ENCODE measurements at places on chromosomes 3 and 15. TPM values are rescaled to one million over a fixed set of nuclear protein-coding genes. Genes with fewer than 3 reads are reported as not detected.

DNA sequence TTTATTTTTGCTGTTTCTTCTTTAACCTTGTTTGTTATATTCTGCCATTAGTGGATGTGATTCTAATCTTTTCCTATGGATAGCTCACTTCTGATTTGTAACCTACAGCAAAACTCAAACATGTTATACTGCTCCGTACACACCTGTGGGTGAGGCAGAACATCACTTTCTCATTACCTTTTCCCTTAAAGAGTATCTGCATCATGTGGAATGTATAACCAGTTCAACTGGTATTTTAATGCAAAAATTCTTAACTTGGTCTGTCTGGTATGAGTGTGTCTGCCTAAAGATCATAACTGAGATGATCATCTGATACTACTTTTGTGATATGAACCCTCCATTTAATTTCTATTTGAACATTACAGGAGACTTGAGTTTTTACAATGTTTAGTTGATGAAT, 13.0 kb upstream of the UPK1B start:
- no peak for DNase-seq

- DNase-seq: peak; percentile 33
Observed at GRCh38 chr15:31276596-31277298, 49.9 kb upstream of the KLF13 start.

GRCh38 chr3:56810577-56811545, 9.1 kb upstream of the ARHGEF3 start:
- DNase-seq: no peak

DNA sequence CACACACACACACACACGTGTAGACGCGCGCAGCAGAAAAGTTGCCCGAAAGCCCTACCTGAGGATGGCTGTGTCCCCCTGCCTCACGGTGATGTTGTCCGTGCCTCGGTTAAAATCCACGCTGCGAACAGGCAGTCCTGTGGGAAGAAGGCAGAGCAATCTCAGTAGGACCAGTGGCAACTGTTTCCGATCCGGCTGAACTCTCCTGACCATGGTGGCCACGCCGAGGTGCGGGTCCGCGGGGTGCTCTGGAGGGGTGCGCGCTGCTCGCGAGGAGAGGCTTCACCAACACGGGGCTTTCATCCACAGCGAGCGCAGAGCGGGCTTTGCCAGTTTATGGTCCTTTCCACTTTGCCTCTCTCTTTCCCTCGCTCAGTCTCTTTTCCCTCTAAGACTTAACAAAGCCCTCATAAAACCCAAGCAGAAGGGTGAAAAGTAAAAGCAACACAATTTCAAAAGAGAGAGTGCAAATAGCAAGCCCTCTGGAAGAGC, 422 bp downstream of the LSAMP start:
- no peak for DNase-seq

GRCh38 chr3:177429771-177430170, 232.5 kb upstream of the TBL1XR1 start:
- no peak for DNase-seq

- no peak for DNase-seq
Observed at GRCh38 chr3:120182613-120183511, 88.6 kb upstream of the GSK3B start.

DNA sequence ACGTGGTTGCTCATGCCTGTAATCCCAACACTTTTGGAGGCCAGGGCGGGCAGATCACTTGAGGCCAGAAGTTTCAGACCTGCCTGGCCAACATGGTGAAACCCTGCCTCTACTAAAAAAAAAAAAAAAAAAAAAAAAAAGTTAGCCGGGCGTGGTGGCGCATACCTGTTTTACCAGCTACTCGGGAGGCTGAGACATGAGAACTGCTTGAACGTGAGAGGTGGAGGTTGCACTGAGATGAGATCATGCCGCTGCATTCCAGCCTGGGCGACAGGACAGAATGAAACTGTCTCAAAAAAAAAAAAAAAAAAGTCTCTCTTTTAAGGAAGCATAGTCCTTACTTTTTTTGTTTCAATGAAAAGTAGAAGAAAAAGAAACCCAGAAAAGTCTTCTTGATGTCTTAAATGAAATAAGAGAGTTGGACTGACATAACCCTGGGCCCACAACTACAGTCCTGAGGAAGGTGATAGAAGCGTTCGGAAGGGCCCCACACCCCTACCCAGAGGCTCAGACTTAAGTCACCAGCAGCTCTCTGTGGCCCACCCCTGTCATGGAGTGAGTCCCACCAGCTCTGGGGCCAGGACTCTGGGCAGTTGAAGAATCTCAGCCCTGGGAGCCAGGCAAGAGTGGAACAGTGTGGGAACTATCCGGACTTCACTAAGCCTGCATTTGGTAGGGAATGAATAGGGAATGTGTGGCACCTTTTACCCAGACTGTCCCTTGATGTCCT, 2.6 kb downstream of the NME9 start:
- DNase-seq: no peak

DNA sequence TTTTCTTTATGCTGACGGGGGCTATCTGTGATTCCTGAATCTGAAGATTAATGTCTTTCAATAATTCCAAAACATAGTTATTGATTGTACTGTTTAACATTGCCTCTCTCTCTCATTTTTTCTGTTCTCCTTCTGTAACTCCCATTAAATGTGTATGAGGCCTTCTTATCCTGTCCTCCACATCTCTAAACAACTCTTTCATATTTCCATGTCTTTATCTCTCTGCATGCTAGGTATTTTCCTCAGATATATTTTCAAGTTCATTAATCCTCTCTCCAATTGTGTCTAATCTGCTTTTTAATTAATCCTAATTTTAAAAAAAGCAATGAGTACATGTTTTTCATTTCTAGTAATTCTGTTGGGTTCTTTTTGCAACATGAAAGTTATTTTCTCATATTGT, 173.2 kb downstream of the TLE3 start:
- no peak for DNase-seq

DNA sequence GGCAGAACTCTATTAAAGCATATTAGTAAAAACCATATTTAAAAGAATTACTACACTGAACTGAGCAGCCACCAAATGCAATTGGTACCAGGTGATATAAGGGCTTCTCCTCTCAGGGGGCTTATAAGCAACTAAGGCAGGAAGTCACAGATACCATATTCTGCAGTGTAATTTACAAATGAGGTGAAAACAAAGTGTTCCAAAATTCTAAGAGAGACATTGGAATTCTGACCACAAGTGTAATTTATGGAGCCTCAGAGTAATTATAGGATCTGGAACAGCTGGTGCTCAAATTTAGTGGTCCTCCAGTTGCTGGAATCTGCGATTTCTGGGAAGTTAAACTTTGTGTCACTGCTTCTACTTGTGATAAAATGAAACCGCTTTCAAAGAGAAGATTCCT, 3.1 kb upstream of the NR1I2 start:
- DNase-seq: no peak

GRCh38 chr3:122313281-122313680, 11.8 kb upstream of the CSTA start:
- no peak for DNase-seq

DNA sequence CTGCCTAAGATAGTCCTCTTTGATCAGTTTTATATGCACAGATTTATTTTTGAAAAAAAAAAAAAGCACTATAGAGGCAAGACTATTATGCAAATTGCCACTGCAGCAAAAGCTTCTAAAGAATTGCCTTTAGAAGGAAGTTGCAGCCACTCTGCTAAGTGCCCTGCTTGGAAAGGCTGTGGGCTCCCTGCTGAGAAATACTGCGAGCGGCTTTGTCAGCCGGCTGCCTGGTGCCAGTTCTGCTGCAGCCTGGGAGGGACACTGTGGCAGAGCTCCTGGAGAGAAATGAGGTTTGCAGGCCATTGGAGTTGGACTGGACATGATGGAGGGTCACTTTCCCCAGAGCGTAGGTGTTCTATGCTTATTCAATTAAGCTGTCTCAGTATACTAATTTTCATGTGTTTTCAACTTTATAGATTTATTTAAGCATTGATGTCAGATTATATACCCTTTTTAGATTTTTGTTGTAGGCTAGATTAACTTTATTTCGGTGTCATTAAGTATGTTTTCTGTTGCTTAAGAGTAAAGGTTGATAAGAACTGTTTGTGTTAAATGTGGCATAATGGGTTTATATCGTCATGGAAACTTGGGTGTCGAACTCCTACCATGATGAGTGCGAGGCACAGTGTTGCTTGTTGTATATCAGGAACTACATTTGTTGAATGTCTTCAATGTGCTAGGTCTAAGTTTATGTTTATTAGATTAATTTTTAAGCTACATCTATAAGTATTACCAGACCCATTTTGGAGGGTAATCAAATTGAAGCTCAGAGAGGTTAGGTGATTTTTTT, 6.6 kb downstream of the MAP2K5 start:
- no peak for DNase-seq

GRCh38 chr3:45321607-45322391, 66.6 kb upstream of the LARS2 start:
- no peak for DNase-seq

GRCh38 chr15:70268698-70269251, 171.1 kb upstream of the TLE3 start:
- DNase-seq: no peak

DNA sequence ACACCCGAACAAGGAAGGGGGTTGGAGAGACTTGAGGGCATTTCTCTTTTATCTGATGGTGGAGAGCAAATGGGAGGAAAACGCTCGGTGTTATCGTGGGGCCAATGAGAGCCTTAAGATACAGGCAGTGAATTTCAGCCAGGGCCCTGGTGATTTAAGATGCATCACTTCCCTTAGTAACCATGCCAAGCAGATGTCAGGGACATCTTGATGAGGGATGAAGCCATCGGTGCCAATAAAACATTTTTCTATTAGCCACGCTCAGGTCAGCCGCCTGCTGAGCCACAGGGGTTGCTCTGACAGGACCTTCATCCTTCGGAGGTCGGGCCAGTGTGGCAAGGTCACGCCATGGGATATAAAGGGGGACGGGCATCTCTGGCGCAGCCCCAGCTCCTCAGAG, 10.6 kb downstream of the IQSEC1 start:
- no peak for DNase-seq

DNA sequence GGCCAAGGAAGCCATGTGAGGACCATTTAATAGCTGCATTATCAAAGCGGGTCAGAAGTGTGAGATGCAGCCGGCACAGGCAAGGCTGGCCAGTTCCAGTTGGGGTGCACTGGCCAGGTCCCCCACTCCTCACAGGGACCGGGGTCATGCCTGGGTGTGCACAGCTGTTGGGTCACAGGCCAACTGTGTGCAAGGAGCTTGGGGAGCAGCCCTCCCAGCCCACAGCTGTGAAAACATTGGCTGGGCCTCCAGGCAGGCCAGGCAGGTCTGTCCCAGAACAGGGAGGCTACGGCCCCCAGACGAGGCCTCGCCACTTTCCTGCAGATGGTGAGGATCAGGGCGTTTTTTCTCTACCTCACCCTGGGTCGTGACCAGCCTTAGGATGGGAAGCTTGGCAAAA, 521.0 kb downstream of the NTRK3 start:
- DNase-seq: no peak

- DNase-seq: no peak
Observed at GRCh38 chr3:9448643-9449042, 51.2 kb downstream of the SETD5 start.

GRCh38 chr15:28990390-28990789, 104.6 kb downstream of the APBA2 start:
- DNase-seq: no peak

- DNase-seq: peak; percentile 60
Observed at GRCh38 chr3:160400030-160400701, 716 bp downstream of the SMC4 start.

GRCh38 chr15:90003736-90004135, 2.6 kb downstream of the ZNF710 start:
- DNase-seq: no peak

GRCh38 chr3:123447749-123448517, 957 bp downstream of the ADCY5 start:
- DNase-seq: peak; percentile 48

GRCh38 chr3:99920481-99921376, 103.1 kb downstream of the CMSS1 start:
- DNase-seq: peak; percentile 50

DNA sequence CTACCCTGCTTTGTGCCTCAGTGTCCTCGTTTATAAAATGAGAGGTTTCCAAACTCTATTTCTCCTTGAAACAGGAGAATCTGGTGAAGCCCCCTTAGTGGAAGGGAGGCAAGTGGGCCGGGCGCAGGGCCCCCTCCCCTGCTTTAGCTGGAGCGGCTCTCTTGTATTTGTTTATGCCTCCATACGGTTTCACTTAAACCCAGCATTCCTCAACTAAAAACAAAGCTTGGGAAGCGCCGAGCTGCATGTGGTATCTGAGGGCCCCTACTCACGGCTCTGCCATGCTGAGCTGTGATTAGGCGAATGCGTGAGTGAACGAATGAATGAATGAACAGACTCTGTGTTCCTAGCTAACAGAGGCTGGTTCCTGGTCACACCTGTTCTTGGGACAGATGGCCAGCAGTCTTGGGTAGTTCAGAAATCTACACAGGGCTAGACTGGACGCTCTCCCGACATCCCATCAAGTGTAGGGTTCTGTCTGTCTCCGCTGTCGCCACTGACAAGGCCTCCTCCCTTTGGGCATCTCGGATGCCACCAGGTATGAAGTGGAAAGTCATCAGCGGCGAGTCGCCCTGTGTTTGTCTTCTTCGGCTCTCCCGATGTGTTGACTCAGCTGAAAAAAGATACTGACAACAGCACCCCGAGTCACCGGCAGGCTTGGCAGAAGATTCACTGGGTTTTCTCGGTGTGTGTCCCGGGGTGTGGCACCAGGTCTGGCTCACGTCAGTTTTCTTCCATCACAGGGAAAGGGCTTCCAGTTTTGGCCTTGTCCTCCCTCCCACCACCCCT, 42.4 kb upstream of the VPS8 start:
- DNase-seq: no peak

DNA sequence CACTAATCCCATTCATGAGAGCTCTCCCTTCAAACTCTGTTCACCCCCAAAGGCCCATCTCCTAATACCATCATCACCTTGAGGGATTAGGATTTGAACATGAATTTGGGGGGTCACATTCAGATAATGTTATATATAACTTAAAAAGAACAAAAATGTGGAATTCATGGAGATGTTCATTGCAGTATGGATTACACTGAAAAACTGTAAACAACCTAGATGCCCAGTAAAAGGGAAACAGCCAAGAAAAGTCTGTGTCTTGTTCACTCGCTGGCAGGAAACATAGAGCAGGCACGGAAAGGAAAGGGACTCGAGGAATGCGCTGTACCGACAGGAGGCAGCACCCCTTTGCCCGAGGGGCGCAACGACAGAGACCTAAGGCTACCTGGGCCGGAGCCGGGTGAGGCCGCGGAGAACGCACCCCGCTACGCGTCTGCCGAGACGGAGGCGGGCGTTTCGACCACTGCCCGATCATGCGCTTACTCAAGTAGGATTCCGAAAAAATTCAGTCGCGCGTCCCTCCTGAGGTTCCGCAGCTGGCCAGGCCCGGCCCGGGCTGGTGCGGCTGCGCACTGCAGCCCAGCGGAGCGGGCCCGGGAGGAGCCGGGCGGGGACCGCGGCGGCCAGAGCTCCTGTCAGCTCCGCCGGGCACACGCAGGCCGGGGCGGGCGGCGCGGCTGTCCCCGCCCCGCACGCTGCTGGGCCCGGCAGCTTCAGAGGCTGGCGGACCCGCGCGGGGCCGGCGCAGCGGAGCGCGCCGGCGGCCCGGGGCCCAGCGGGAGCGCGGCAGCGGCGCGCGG, 862 bp upstream of the MAN2A2 start:
- DNase-seq: peak; percentile 79

GRCh38 chr3:65354880-65355279, 667.1 kb upstream of the ADAMTS9 start:
- DNase-seq: no peak

GRCh38 chr15:70906842-70907241, 14.2 kb downstream of the LRRC49 start:
- no peak for DNase-seq

GRCh38 chr3:163048881-163049280, 1552.3 kb downstream of the OTOL1 start:
- no peak for DNase-seq

Gene APEH
- 65.1 TPM for polyA plus RNA-seq

Gene ZFYVE19
- polyA plus RNA-seq: 18.4 TPM

Gene CPA3
- not detected for polyA plus RNA-seq

Gene ACSBG1
- 0.24 TPM for polyA plus RNA-seq

Gene RASGRF1
- polyA plus RNA-seq: not detected

Gene POLR2M
- 54.9 TPM for polyA plus RNA-seq
